ENCODE measurements at places on chromosomes 5 and 9.

- DNase-seq: no peak
Observed at GRCh38 chr5:15650266-15650665, 150.3 kb downstream of the FBXL7 start.

DNA sequence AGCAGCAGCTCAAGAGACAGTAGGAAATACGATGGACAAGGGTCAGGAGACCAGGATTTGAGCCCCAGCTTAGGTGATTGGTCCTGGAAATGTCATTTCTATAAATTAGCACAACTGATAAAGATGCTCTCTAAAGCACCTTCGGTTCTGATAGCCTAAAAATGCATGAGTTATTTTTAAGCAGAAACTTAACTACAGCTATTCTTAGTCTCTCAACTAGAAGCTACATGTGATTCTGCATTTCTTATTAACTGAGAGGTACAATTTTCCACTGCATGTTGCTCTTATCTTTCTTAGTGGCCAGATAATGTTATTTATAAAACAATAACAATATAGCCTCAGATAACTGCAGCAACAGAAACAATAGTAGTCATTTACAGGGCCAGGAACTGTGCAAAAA, 136.4 kb downstream of the GRIA1 start:
- DNase-seq: no peak

DNA sequence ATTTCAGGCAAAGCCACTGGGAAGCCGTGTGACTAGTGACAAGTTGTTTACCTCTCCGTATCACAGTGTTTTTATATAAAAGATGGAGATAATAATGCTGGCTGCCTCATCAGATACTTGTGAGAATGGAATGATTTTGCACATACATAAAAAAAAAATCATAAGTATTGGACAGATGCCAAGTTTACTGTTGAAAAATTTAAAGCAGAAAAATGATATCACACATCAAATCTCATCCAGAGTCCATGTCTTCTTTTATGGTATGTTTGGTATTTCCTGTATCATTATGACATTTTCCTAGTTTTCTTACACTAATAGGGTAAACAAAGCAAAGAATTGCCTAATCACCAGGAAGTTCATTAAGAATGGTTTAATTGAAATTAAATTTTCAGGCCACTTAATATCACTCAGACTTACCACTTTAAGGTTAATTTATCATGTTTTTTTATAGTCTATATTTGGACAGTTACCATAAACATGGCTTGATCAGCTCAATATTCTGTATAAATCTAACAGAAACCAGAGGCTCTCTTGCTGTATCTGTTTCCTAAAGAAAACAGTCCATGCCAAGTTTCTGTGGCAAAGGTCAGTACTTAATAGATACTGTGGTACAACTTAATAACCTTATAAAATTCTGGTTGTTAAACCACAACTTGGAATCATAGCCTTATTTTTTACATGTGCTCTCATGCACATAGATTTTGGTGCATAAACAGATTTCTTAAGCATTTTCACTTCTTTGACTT, 656.5 kb upstream of the RIOK2 start:
- DNase-seq: no peak

- no peak for DNase-seq
Observed at GRCh38 chr5:33401482-33402390, 39.0 kb upstream of the TARS1 start.

GRCh38 chr9:73151653-73152542, at the start of gene ANXA1:
Gene ANXA1 (plus strand): TSS chr9:73151865. CDS start chr9:73158536, 6,671 bp downstream.
- no peak for DNase-seq

DNA sequence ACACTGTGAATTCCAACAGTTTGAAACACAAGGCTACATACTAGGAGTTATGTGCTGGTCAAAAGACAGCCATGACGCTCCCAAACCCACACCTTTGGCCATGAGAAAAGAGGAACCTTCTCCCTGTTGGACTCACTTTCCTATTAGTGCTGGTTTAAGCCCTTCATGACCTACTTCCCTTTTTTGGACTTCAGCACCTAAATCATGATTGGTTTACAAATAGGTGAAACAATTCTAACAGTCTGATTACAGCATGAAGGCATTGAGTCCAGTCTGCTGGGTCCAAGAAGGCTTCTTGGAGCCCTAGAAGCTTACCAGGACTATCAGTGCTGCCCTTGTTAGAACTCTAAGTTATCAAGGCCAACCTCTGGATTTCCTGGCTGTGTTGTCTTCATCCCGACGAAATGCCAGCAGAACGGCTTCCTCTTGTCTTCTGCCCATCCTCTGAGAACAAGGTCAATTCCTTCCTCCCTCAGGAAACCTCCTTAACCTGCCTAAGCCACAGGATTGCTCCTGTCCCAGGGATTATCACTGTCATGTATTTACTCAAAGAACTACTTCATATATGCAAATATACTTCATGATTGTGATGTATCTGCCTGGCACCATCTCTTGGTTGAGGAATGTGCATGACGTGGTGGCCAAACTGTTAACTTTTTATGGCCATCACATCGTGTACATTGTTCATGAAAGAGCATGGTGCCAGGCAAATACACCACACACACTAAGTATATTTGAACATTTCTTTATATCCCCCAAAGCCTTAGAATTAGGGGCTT, 83.6 kb downstream of the ANKH start:
- DNase-seq: no peak

- no peak for DNase-seq
Observed at GRCh38 chr9:130694205-130694604, 625 bp downstream of the EXOSC2 start.

DNA sequence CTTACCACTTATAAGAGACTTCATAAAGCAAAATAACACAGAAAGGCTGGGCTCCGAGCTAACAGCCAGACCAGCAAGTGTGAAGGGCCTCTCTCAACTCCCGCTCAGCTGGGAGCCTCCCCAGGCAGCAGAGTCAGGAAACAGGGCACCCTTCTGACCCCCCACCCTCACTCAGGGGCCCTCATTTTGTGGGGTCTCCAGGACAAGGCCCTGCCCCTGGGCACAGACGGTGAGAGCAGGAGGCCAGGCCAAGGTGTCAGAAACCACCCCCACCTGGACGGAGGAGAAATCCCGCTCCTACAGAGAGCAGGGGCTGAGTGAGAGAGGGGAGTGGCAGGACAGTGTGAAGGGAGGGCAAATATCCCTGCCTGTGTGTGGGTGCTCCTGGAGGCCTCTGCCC, 135.8 kb upstream of the FOXD4L5 start:
- no peak for DNase-seq

DNA sequence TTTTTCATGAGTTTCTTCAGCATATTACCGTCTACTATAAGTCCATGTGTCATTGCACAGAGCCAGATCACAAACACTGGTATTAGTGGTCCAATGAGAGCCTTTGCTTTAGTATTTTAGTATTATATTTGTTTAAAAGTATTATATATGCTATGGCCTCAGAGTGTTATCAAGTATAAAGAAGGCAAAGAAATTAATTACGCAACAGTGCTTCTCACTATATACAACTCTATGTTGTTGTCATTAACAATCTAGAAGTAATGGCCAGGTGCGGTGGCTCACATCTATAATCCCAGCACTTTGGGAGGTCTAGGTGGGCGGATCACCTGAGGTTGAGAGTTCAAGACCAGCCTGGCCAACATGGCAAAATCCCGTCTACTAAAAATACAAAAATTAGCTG, 47.1 kb upstream of the RAPGEF6 start:
- DNase-seq: no peak

All from HuH-7.5 (cell line).